Activated CD4-positive, alpha-beta memory T cell treated with anti-CD3 and anti-CD28 coated beads for 36 hours (primary cell): ENCODE measurements at places on chromosomes 7 and 10. TPM values are rescaled to one million over a fixed set of nuclear protein-coding genes. Genes with fewer than 3 reads are reported as not detected.
A peak's percentile ranks its signal among the peaks of the same experiment; 100 is the strongest.

DNA sequence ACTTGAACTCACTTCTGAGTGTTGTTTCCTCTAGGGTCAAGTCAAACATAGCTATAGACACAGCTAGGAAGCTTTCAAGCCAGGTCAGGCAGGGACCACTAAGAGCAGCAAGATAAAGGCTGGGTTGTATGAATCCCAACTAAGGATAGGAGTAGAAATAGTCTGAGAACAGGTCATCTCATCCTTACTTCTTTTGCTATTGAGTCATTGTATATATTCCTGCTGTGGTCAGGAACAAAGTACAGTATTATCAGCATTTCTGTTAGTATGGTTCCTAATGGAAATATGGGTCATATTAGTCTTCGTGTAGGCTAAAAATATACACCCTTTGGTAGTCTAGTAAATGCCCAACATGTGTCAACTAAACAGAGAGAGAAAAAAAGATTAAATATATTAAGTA lies 145.3 kb downstream of the BTAF1 start:
- DNase-seq, result no peak

DNA sequence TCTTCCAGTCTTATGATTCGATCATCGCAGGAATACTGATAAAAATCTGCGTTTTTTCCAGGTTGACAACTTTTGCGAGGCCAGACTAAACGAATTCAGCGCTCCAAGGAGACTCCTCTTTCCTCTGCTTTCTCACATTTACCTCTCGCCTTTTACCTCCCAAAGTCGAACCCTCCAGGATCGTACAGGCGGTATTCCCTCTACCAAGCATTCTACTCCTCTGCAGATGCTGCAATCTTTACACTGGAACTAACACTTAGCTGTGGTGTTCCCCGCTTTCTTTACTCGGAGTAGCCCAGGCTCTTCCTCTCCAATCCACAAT lies 449 bp downstream of the NUDT5 start:
- no peak for DNase-seq

- DNase-seq, result no peak
Measured at GRCh38 chr7:5451391-5451790, 27.8 kb upstream of the TNRC18 start.

GRCh38 chr7:157887400-157887799 lies 550.6 kb downstream of the DNAJB6 start:
- no peak for DNase-seq

DNA sequence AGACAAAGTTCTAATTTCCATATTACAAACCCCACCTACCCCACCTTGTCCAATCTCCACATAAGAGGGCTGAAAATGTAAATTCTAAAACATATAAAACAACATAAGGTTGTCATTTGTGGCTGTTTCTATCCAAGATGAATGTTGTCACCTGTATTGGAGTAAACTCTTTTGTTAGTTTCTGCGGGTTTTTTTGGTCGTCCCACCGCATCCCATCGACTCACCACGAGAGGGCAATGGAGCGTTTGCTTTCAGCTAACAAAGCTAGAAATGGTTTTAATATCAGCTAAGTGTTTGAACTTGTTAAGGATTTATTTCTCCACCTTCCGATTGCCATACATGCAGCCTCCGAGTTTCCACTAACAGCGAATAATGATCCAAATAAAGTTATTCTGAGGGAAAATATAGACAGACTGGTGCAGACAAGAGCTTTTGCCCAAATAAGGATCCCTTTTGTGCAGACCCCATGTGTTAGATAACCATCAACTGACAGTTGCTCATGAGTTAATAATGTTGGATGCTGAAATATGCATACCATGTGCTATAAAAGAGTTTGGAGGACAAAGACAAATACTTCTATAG lies 137.2 kb downstream of the ARID5B start:
- DNase-seq, result peak; percentile 85

- DNase-seq, result no peak
Measured at GRCh38 chr7:418636-419280, 100.9 kb downstream of the PDGFA start.

DNA sequence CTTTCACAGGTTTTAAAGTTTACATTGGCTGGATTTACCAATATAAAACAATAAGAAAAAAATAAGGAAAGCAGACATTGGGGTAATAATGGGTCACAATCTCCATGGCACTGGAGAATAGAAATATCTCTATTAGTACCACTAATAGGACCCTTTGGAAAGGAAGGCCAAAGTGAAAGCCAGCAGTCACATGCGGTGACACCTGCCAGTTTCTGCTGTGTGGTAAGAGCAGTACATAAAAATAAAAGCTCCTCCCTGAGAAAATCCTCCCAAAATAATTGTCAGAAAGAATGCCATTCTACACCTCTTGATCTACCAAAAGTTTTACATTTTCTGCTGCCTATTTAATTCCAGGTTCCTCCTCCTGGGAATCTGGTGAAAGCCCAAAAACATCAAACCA lies 30.4 kb upstream of the SLC13A1 start:
- no peak for DNase-seq

DNA sequence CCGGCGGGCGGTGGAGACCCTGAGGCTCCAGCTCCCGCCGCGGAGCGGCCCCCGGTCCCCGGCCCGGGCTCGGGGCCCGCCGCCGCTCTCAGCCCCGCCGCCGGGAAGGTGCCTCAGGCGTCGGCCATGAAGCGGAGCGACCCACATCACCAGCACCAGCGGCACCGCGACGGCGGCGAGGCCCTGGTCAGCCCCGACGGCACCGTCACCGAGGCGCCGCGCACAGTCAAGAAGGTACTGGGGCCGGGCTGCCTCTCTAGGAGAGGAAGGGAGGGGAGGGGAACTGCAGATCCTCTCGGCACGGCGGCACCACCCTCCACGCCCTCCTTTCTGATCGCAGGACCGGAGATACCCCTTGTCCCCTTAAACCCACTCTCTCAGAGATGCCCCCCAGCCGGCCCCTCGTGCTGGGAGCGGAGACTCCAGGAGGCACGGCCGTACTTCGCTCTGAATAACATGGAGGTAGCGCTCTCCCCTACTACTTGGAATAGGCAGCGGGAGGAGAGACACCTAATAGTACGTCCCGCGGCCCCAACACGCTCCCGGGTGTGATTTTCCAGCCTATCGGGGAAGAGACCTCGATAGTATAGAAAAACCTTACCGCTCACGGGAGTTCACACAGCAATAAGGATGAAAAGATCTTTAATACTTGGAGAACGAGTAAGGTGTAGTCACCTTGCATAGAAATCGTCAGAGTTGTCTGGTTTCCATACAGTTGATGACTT lies 538 bp downstream of the AHCYL2 start:
- peak; percentile 72 for DNase-seq

GRCh38 chr7:132678656-132679055 lies 102.4 kb upstream of the PLXNA4 start:
- DNase-seq, result no peak

DNA sequence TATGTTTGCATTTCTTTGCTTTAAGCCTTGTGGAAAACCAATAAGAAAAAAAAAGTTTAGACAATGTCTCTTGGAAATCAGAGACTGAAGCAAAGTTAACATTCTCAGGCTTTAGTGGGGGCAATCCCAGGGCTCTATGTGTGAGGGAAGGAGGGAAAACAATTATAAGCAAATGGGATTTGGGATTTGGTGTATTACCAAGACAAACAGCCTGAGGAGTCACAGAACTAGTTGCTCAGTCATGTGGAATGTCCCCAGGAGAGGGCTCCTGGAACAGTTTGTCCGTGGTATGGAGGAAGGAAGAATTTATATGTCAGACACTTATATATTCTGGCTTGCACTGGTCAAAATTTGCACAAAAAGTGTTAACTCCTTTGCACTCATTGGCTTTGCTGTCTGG lies 562.9 kb upstream of the TPK1 start:
- no peak for DNase-seq

DNA sequence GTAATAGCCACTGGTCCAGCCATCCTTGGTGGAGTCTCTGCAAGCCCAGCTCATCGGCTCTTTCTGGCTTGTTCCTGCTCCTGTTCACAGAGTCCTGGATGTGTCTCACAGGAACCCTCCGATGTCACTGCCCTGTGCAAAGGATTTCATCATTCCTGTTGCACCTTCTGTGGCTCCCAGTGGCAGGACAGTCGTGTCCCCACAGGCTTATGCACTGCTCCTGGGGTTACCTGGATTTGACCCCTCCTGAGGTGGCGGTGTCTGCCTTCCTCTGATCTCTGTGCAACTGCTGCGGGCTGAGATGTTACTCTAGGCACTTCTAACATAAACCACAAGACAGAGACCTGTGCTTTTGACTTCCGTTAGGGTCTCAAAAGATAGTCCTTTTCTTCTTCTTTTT lies 30.6 kb downstream of the APBB1IP start:
- peak; percentile 53 for DNase-seq

DNA sequence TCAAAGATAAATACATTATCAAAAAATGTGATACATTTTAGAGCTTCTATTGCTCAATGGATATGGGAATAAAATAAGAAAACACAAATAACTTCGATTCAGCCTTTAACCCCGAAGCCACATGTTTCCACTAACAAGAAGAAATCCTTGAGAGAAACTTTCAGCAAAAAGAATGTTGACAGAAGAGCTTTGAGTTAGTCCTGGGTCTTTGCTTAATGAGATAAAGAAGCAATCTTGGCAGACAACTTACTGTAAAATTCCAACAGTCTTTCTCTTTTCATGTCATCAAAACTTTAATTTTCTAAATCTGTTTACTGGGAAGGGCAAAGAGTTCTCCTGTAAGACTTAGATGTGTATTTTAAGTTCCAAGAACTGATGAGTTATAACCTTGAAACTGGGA lies 810.2 kb downstream of the CNTNAP2 start:
- no peak for DNase-seq

- DNase-seq, result no peak
Measured at GRCh38 chr10:118467200-118467599, 125.1 kb upstream of the FAM204A start.

GRCh38 chr7:9863545-9863944 lies 1110.1 kb upstream of the PHF14 start:
- DNase-seq, result no peak

DNA sequence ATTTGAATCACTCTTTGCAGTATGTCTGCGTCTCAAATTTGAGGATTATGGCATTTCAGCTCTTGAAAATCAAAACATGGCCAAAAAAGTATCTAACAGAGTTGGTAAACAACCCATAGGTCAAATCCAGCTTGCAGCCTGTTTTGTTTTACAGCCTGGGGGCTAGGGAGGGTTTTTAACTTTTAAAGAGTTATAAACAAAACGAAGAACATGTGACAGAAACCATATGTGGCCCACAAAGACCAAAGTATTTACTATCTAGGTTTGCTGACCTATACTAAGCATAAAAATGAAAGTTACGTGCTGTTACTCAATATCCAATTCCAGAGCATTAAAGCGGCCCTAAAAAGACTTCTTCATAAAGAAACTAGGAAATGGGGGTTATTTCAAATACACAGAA lies 55.5 kb upstream of the STARD3NL start:
- DNase-seq, result no peak

DNA sequence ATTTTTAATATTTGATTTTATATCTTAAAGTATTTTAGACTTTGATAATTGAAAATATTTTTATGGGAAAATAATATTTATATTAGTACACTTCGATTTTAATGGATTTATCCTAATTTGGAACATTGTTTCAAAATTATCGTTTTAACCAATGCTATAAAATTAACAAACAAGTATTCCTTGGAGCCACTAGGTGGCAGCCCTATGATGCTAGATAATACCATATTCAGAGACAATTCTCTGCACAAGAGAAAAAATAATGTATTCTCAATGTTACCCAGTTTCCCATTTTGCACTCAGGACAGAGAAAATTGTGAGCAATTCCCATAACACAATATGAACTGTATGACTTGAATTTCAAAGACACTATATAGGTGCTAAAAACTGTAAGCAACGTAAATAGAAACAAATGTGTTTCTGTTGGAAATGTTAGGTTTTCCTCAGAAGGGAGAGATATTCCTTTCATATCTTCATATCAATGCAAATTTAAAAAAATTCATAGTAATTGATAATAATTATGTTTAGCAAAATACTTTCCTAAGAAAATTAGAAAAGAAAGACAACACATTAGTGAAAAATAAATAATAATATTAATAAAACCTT lies 237.8 kb downstream of the SEMA3E start:
- no peak for DNase-seq

- no peak for DNase-seq
Measured at GRCh38 chr7:30853576-30853975, 58.1 kb upstream of the AQP1 start.

DNA sequence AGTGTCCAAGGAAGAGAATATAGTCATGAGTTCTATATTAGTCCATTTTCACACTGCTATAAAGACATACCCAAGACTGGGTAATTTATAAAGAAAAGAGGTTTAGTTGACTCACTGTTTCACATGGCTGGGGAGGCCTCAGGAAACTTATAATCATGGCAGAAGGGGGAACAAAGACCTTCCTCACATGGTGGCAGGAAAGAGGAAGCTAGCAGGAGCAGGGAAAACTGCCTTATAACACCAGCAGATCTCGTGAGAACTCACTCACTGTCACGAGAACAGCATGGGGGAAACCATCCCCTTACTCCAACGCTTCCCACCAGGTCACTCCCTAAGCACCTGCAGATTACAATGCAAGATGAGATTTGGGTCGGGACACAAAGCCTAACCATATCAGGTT lies 139.0 kb upstream of the ZNF438 start:
- DNase-seq, result no peak

DNA sequence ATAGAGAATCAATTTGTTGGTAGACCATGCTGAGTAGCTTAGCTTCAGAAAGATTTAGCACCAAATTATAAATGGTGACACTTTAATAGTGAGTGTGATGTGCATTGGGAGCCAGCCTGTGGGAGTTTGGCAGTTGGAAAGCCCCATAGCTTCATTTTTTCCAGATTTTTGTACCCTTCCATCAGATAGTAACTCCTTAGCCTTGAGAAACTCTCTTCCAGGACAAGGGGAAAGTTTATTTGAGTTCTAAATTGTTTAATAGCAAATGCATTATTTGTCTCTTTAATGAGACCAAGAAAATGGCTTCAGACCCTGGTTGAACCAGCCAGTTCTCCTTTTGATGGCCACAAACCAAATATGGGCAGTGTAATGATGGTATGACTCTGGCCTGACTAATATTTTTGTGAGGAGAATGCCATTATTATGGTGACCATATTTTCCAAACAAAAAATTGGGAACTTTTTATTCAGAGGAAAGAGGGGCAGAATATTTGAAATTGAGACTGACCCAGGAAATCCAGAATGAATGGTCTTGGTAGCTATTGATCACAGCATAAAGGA lies 49.8 kb downstream of the PLCE1 start:
- no peak for DNase-seq

- DNase-seq, result no peak
Measured at GRCh38 chr10:25678220-25678619, 255.8 kb upstream of the MYO3A start.

DNA sequence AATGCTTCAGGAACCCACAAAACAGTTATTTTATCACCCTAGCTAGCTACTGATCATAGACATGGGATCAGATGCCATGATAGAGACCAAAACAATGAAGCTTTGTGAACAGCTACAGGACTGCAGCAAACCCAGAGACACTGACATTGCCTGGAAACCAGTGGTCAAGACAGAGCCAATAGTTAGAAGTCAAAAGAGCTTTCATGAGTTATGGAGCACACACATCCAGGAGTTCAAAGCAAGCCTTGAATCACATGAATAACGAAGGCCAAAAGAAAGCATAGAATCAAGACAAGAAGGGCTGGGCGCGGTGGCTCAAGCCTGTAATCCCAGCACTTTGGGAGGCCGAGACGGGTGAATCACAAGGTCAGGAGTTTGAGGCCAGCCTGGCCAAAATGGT lies 34.5 kb upstream of the GSAP start:
- DNase-seq, result no peak

GRCh38 chr7:158617737-158618128 lies 30.1 kb upstream of the PTPRN2 start:
- no peak for DNase-seq

Gene AKR1C4
- not detected for total RNA-seq

Gene FOXP2
- not detected for total RNA-seq

Gene INMT
- total RNA-seq, result not detected

Gene ZSCAN25
- total RNA-seq, result 20.3 TPM

Gene NOC3L
- 37.6 TPM for total RNA-seq

Gene ADCY1
- 0.58 TPM for total RNA-seq

Gene PKD2L1
- total RNA-seq, result not detected
